ENCODE measurements at places on chromosomes 2 and 18.

DNA sequence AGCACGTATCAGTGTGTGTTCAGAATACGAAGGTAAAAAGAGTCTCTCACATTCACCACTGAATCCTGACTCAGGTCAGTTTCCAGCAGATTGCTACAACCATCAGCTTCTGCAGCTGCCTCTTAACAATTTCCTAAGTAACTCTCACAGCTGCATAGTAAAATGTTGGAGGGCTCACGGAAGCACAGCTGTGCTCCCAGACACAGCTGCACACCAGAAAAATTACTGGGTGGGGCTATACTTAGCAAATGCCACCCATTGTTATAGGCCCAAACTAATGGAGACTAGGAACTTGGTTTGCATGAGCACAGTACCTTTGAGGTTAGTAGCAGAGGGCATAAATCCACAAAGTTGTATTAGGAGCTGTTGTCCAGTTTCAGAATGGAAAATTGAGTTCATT lies 153.9 kb upstream of the ERBB4 start:
- DNase-seq, result no peak

DNA sequence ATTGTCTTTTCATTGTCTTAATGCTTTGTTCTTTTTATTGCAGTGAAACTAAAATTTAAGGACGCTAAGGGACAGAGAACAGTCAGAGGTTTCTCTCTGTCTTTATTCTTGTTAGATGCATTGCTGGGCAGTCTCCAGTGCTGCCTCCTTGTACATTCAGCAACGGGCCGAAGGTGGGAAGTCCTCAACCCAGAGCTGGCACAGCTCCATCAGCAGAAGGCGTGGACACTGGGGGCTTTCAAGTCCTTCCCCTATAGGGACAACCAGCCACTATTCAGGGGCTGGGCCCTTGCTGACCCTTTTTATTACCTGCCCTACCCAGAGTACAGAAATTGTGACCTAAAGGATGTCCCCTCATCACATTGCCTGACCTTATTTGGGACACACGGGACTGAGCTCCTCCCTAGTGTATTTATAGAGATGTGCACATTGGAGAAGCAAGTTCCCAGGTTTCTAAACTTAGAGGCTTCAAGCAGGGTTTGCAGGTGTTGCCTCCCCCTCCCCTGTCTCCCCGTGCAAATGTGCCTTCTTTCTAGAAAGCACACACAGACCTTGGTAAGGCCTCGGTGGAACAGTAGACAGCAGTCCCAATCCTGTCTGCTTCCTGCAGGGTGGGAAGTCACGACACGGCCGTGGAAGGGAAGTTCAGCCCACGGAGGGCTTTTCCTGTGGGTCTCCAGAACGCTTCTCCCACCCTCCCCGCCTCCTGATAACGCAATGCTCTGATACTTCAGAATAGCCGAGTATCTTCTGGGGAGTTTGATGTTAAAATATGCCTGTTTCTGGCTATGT lies 68.2 kb downstream of the ZCCHC2 start:
- DNase-seq, result no peak

- peak; percentile 18 for DNase-seq
Measured at GRCh38 chr2:28359222-28360057, 33.2 kb upstream of the FOSL2 start.

- no peak for DNase-seq
Measured at GRCh38 chr2:29559578-29559977, 361.8 kb downstream of the ALK start.

GRCh38 chr2:219249203-219249980 lies 3.7 kb upstream of the TUBA4B start:
- DNase-seq, result no peak
